ENCODE measurements at places on chromosomes 11 and 22.

DNA sequence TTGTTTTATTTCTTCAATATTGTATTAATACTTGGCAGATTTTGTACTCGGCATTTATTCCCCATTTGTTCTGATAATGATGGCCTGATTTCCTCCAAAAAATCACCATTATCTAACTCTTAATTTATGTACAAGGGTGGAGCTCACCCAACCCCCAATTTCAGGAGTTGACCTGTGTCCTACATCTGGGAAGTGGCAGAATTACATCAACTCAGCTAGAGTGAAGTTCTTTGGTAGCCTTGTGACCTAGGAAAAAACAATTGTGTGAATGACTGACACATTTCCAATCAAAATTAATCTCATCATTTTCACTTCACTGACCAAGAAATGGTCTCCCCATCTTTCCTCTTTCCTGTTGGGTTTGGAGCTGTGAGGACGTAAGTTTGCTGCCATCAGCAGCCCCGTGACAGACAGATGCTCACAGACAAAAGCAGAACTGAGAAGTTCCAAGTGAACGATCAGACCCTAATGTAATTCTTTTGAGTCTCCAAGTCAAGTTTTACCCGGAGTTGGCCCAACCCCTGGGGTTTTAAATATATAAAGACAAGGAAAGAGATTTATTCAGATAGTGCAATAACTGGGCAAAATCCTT is 16.6 kb upstream of the MS4A6E start:
- no peak for DNase-seq

- DNase-seq: no peak
These were observed 645.3 kb downstream of the BRD1 start for GRCh38 chr22:49182416-49182815.

DNA sequence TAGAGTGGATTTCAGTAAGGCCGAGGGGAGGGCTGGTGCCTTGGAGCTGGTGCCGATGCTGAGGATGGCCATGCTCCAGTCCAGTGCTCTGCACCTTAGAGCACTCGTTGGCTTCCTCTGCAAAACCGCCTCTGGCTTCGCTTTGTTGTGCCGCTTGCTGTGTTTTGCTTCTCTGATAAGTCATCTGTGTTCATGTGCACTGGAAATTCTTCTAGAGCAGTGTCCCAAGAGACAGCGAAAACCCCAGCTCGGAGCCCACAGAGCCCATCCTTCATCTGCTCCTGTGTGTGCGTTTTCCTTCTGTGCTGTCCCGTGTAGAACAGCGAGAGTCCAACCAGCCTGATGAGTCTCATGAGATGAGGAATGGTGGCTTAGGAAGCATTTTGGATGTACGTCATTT is 12.1 kb downstream of the FAM118A start:
- no peak for DNase-seq

GRCh38 chr11:110305169-110306018 is 9.0 kb upstream of the RDX start:
- no peak for DNase-seq

DNA sequence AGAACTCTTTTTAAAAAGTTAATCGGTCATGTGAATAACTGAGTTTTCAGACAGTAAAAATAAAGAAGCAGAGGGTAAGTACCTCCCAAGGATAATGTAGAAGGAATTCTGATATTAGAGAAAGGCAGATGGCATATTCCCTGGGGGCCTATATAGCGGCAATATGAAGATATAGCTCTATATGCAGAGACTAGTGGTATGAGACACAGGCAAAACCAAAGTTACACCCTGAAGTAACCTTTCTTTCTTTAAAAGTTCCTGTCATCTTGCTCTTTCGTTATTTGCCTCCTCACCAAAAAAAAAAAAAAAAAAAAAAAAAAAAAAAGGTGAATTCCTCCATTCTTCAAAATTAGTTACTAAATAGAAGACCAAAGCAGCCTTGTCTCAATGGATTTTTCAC is 76.2 kb upstream of the ARHGAP32 start:
- no peak for DNase-seq
